ENCODE measurements at places on chromosomes 5 and 9.
A peak's percentile ranks its signal among the peaks of the same experiment; 100 is the strongest.

- DNase-seq, result no peak
Observed at GRCh38 chr5:145283141-145283810, 551.9 kb downstream of the PRELID2 start.

DNA sequence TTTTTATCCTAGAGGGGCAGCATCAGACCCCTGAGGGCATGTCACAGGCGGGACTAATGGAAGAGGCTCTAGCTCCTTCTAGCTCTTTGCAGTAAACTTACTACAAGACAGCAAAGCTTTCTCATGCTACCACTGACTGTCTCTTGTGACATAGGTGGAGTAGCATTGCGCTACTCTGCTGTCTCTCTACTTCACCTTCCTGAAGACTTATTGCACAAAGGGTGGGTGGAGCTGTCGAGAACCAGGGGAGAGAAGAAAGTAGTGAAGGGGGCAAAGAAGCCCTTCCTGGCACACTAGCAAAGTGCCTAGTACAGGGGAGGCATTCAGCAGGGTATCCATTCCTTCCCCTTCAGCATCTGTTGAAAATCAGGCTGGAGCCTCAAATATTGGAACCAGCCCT is 36.1 kb upstream of the NEK6 start:
- DNase-seq, result peak; percentile 44

GRCh38 chr9:87127978-87128614 is 180.8 kb upstream of the GAS1 start:
- no peak for DNase-seq

DNA sequence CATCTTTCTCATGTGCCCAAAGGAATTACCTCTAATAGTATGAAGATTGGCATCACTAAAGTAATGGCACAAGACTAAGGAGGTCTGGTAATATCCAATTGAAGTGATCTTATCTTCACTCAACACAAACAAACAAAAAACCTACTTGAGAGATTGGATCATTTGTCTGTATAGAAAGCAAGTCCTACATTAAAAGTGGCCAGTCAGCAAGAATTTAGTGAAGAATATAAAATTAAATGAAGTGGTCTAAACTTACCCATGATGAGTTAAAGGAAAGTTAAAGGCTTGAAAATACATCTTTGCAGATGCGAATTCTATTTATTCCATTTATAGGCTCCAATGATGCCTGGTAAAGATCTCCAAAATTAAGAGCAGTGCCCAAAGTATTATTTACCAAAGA is 350.3 kb upstream of the PCSK5 start:
- DNase-seq, result no peak

DNA sequence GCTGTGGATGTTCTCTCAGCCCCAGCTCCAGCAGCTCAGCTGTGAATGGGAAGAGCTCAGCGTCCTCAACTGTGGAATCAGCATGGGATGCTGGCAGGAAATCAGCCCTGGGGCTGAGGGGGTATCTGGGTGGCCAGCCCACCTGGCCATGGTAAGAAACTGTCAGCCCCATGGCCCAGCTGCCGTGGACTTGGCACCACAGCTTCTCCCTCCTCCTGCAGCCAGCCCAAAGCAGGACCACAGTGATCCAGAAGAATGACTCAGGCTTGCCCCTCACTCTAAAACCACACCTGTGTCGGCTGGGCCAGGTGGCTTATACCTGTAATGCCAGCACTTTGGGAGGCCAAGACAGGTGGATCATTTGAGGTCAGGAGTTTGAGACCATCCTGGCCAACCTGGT is 48.0 kb downstream of the SAR1B start:
- DNase-seq, result peak; percentile 32

DNA sequence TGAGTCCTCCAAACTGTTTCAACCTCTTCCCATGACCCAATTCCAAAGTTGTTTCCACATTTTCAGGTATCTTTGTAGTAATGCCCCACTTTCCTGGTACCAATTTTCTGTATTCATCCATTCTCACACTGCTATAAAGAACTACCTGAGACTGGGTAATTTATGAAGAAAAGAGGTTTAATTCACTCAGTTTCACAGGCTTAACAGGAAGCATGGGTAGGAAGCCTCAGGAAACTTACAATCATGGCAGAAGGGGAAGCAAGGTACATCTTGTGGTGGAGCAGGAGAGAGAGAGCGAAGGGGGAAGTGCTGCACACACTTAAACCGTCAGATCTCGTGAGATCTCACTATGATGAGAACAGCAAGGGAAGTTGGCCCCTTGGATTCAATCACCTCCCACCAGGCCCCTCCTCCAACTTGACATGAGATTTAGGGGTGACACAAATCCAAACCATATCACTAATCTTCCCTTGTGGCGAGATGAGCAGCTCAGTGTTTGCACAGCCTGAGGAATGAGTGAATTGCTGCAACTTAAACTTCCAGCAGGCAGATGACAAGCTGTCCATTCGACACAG is 42.9 kb downstream of the TRIP13 start:
- no peak for DNase-seq

- no peak for DNase-seq
Observed at GRCh38 chr9:7794196-7794595, 5.4 kb downstream of the DMAC1 start.

GRCh38 chr9:18333157-18333556 is 140.8 kb upstream of the ADAMTSL1 start:
- DNase-seq, result peak; percentile 59

- DNase-seq, result no peak
Observed at GRCh38 chr5:157267761-157268480, 2.0 kb downstream of the CYFIP2 start.

DNA sequence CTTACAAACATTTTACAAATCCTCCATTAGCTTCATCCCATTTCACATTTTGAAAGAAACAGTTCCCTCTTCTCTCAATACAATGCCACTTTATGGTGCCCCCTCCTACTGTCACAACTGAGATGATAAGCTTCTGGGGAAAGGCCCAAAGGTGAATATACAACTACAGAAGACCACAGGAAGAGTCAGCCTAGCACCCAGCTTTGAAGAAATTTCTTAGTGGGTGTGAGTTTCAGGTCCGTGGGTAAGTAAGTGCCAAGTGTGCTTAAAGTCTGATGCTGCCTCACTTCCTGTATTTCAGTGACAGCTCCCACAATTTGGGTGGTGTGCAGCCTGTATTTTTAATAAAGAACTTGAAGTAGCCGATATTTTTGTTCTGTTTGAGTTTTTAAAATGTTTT is 68.1 kb downstream of the ARHGEF28 start:
- no peak for DNase-seq

GRCh38 chr9:135993765-135994500 is 32.8 kb upstream of the UBAC1 start:
- peak; percentile 67 for DNase-seq

GRCh38 chr5:167406513-167406912 is 884.9 kb upstream of the WWC1 start:
- DNase-seq, result no peak

DNA sequence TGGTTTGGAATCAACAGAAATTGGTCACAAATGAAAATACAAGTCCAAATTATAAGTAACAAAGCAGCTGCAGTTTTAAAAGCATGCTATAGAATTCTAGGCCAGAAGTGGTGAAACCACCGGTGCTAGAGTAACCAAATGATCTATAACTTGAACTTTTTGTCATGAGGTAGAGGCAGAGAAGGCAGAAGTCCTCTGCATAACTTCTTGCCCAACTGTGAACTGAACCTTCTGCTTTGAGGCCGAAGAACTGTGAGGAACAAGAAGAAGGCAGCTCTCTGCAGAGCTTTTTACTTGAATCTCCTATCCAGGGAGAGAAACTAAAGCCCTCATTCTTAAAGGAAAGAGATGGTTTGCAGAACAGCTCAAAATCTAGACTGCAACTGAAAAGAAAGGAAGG is 36.2 kb upstream of the TENT2 start:
- no peak for DNase-seq

DNA sequence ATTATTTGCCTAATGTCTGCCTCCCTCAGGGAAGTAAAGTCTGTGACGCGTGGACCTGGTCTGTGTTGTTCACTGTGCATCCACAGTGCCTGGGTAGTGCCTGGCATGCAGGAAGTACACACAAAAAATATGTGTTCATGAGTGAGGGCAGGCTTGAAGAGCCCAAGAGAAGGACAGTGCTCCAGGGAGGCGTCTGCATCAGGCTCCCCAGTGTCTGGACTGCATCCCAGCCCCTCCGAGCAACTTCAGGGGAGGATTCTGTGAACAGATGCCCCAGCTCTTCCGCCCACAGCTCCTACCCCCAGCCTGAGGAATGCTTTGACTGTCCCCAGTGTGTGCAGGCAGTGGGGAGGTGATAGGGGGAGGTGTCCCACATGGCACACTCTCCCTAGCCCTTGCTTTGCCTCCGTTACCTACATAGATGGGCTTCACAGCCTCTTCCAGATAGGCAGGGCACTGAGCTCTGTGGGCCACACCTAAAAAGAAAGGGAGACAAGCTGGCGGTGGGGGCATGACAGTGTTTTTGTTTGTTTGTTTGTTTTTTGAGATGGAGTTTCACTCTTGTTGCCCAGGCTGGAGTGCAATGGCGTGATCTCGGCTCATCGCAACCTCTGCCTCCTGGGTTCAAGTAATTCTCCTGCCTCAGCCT is 25.4 kb downstream of the IRF1 start:
- DNase-seq, result no peak

DNA sequence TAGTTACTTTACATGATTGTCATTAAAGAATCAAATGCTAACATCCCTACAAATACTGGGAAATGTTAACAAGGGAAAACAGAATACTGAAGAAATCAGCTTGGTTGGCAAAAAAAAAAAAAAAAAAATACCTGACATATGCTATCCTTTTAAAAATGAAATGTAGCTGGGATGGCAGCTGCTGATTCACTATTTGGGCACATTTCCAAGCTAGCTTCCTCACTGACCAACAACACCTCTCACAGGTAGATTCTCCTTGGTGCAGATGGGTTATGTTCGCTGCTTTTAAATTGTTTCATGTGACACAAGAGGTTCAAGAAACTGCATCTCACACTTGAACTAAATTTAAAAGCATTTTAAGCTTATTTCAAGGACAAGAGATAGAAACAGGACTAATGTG is 6.1 kb upstream of the PRUNE2 start:
- no peak for DNase-seq

- DNase-seq, result no peak
Observed at GRCh38 chr5:6900247-6901227, 187.3 kb downstream of the TENT4A start.

DNA sequence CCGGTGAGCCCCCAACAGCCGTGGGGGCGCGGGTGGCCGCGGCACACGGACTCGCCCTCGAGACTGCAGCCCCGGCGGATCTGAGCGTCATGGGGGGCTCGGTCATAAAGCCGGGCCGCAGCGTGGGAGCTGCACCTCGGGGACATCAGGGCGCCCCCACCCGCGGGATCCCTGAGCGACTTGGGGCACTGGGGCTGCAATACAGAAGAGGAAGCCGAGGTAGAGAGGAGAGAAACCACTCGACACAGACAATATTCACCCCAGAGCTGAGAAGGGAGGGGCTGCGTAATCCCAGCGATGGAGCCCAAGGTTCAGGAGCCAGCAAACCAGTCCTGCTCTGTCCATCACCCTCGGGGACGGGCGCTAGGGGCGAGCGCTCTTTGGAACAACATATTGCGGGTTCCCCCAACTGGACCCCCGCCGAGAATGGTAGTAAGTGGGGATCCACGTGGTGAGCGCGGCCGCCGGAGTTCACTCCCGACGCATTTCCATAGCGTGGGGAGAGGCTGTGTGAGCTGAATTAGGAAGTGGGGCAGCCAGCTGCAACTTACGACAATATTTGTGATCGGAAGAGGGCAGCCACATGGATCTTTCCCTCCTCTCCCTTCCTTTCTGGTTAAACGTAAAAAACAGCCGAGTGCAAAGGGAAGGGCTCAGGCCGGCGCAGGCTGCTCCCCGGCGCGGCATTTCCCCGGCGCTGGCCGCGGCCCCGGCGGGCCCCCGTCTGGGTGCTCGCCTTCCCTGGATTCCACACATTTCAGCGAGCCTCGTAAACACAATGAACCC is 9.9 kb downstream of the PTCH1 start:
- DNase-seq, result peak; percentile 79

DNA sequence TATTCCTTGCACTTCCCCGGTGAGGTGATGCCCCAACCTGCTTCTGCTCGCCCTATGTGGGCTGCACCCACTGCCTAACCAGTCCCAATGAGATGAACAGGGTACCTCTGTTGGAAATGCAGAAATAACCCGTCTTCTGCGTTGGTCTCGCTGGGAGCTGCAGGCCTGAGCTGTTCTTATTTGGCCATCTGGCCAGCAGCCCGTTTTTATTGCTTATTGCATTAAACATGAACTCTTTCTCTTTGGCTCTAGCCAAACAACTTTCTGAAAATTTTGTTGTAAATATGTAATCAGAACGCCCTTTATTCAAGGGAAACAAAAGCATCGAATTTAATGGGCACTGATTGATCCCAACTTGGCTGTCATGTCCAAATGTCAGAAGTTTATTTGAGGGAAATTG is 124.7 kb upstream of the FTMT start:
- no peak for DNase-seq

- DNase-seq, result no peak
Observed at GRCh38 chr5:31197183-31197582, 3.7 kb downstream of the CDH6 start.

DNA sequence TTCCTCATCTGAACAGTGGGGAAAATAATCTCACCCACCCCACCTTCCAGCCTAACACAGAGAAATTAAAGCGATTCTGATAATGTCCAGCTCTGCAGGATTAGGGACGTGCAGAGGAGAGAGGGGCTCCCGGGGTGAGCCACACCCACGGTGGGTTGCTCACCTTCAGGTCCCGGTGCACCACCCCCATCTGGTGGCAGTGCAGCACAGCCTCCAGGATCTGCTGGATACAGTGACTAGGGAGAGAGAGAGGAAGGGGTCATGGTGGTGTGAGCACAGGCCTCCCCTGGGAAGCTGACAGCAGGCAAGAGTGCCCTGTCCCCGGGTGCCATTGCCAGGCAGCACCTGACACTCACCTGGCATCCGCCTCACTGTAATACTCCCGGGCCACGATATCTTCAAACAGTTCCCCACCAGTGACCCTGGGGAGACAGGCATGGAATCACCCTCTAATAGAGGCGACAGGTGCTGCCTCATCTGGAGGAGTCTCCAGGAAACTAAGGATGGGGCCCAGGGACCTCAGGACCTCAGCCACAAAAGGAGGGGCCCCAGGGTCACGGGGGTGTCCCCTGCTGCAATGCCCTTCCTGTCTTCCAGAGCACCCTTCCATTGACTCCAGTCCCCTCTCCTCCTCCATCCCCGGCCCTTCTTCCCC is 33.0 kb downstream of the CAMK2A start:
- peak; percentile 75 for DNase-seq

DNA sequence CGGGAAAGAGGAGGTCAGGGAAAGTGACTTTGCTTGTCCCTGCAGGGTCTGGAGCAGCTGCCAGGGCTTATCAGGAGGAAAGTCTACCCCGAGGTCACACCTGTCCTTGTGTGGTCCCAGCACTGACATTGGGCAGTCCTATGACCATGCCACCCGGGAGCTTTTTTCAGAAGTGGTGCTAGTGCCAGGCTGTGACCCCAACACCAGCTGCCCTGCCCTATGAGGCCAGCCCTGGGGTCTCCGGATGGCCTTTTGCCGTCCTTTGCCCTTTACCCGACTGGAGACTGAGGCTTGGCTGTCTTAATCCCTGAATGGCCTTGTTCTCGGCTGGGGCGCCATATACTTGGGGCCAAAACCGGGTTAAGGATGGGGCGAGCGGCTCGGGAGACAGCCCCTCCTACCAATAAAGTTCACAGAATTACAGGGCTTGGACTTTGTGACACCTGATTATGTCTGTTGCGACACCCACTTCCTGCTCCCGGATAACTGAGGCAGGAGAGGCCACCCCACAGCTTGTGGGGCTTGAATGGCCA is 22.2 kb upstream of the SLC9A3 start:
- DNase-seq, result no peak

Data from islet precursor cell (in vitro differentiated cells).